Endothelial cell (in vitro differentiated cells): ENCODE measurements at places on chromosomes 13 and 19. TPM values are rescaled to one million over a fixed set of nuclear protein-coding genes. Genes with fewer than 3 reads are reported as not detected.
A peak's percentile ranks its signal among the peaks of the same experiment; 100 is the strongest.

DNA sequence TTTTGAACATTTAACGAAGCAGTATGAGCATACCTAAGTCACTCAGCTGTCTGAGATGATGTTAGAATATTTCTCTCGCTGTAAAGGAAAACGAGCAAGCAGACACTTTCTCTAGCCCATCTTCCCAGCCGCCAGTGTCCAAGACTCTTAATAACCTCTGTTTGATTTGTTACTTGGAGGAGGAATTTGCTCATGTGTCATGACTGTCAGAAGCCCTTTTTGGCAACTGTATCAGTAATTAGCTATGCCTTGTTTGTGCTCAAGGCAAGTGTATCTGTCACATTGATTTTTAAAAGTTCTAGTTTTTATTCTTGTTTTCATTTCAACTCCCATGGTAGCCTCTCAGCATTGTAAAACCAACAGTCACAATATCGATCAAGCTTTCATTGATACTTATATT, 828.4 kb upstream of the SLC10A2 start:
- H3K36me3 ChIP-seq: no peaks in the 10 kb centered on the region
- no peaks in the 10 kb centered on the region for H3K27me3 ChIP-seq
- DNase-seq: no peak
- H3K4me1 ChIP-seq: no peaks in the 10 kb centered on the region

- H3K27me3 ChIP-seq: peaks cover 7% of the 10 kb centered on the region
- H3K27ac ChIP-seq: no peak overlapping the region
- H3K4me1 ChIP-seq: no peaks in the 10 kb centered on the region
- no peak for DNase-seq
- H3K4me3 ChIP-seq: no peak overlapping the region
These were observed 49.5 kb upstream of the TPM4 start for GRCh38 chr19:16026756-16027155.

- H3K27ac ChIP-seq: no peak overlapping the region
- no peaks in the 10 kb centered on the region for H3K27me3 ChIP-seq
- no peaks in the 10 kb centered on the region for H3K4me1 ChIP-seq
- no peak for DNase-seq
- no peak overlapping the region for H3K4me3 ChIP-seq
- no peaks in the 10 kb centered on the region for H3K36me3 ChIP-seq
These were observed 159.9 kb downstream of the SUCLA2 start for GRCh38 chr13:47841151-47841550.

GRCh38 chr13:109401307-109401706, 385.1 kb downstream of the IRS2 start:
- H3K27me3 ChIP-seq: peaks cover 8% of the 10 kb centered on the region
- no peaks in the 10 kb centered on the region for H3K36me3 ChIP-seq
- no peak overlapping the region for H3K27ac ChIP-seq
- H3K4me3 ChIP-seq: no peak overlapping the region

The BRME1 gene
- 3.4 TPM for total RNA-seq

DNA sequence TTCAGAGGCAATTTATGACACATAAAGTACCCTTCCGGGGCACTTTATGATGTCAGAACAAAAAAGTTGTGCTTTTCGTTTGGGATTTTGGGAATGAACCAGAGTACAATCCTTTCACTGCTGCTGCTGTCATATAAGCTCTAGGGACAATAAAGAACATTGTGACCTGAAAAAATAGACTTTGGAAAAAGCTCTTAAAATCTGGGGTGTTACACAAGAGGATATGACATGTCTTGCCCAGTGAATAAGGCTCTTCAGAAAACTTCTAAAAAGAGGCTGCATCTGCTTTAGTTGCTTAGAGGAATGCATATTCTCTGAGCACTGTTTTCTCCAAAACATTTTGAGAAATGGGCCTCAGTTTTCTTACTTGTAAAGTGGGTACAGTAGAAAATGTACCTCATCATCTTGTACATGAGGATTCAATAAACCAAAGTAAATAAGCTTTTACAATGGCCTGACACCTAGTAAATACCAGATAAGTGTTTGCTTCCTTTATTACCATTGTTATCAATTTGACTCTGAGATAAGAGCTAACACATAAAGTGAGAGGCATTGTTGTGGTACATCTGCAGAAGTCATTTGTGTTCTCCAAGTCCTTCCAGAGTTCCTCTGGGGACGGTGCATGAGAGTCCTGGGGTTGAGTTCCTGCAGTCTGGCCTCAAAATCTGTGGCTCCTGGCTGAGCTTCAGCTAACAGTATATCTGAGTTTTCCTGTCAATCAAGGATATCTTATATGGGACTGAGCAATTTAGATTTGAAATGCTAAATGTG, 67.4 kb upstream of the EDNRB start:
- no peak overlapping the region for H3K4me3 ChIP-seq
- DNase-seq: no peak
- peaks cover 6% of the 10 kb centered on the region for H3K4me1 ChIP-seq

GRCh38 chr13:36919833-36920615, at the start of gene SMAD9:
SMAD9 (minus strand) TSS chr13:36920238; CDS start chr13:36879689, 40,549 bp downstream.
- peak; percentile 55 for DNase-seq
- no peaks in the 10 kb centered on the region for H3K36me3 ChIP-seq
- H3K4me3 ChIP-seq: peak within 1 kb of the TSS; percentile 89
- peaks cover 5% of the 10 kb centered on the region for H3K27me3 ChIP-seq

DNA sequence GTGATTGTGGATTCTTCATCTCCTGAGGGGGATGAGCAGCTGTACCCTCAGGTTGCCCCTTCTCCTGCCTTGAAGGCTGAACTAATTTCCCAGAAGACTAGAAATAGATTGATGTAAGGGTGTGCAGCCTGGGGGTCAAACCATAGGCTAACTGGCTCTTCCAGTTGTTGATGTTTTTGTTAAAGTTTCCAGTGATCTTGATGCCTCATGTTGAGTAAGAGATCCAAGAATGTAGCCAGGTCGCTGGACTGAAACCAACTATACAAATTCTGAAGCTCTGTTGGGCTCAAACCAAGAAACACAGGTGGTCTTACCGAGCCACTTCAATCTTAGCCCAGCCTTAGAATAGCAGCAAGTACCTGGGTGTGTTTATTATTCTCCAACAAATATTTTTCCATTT, 391.8 kb downstream of the KLF5 start:
- H3K4me3 ChIP-seq: no peak overlapping the region
- DNase-seq: no peak
- no peaks in the 10 kb centered on the region for H3K4me1 ChIP-seq
- no peak overlapping the region for H3K27ac ChIP-seq
- no peaks in the 10 kb centered on the region for H3K27me3 ChIP-seq

GRCh38 chr19:10565028-10565566, 713 bp downstream of the KRI1 start:
- peaks cover 9% of the 10 kb centered on the region for H3K27me3 ChIP-seq
- peak; percentile 34 for DNase-seq
- H3K36me3 ChIP-seq: peaks cover 29% of the 10 kb centered on the region
- peak overlapping the region; percentile 95 for H3K4me3 ChIP-seq

DNA sequence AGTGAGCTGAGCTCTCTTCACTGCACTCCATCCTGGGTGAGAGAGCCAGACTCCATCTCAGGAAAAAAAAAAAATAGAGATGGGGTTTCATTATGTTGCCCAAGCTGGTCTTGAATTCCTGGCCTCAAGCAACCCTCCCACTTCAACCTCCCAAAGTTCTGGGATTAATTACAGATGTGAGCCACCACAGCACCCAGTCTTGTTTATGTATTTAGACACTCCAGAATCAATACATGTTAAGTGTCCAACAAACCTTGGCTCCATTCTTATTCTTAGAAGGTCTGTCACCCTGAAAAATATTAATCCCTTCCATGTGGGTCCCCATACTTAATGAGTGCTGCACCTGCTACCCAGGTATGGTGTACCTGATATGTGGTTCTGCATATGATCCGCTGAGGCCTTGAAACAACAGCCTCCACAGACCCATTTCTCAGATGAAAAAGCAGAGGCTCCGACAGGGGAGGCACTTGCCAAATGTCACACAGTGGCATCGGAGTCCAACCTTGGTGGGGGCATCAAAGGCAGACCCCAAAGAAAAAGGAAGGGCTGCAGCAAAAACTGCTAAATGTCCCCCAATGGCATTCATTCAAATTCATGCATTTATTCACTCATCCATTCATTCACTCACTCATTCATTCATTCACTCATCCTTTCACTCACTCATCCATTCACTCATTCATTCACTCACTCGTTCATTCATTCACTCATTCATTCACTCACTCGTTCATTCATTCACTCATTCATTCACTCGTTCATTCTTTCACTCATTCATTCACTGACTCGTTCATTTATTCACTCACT, 16.7 kb downstream of the TICAM1 start:
- peaks cover 5% of the 10 kb centered on the region for H3K4me1 ChIP-seq
- H3K27ac ChIP-seq: no peak overlapping the region
- H3K27me3 ChIP-seq: peaks cover 1% of the 10 kb centered on the region
- no peak for DNase-seq
- H3K36me3 ChIP-seq: peaks cover 3% of the 10 kb centered on the region

The ACER1 gene
- not detected for total RNA-seq

The OR7A5 gene
- total RNA-seq: not detected

DNA sequence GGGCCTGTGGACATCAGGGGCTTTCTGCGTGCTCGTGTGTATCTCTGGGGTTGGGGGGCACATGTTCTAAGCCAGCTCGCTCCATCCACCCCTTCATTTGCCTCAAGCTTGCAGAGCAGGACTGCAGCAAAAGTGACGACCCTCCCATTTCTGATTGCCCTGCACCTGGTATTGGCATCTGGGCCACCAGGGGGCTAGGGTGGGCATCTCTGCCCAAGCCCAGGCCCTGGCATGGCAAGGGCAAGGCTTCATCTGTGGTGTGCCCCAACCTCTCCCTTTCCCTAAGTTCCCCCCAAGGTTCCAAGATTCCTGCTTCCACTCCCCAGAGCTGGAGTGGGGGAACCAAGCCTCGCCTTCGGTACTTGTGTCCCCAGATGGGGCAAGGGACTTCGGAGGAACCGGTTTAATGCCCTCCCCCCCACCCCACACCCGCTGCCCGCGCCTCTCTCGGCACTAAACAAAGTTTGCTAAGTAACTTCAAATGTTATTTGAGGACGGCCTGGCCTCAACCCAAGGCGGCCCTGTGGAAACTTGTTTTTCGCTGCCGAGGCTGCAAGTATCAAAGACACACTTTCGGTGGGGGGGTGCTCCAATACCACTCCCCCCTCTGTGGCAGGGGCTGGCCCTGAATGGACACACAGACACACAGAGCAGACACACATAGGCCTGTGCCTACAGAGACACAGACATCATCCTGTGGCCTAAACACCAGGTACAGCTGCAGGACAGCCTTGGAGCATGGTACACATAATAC, 12.2 kb downstream of the NFIX start:
- no peak for DNase-seq
- H3K27ac ChIP-seq: peak overlapping the region; percentile 43
- no peaks in the 10 kb centered on the region for H3K4me1 ChIP-seq
- H3K36me3 ChIP-seq: no peaks in the 10 kb centered on the region
- H3K4me3 ChIP-seq: no peak overlapping the region
- peaks cover 35% of the 10 kb centered on the region for H3K27me3 ChIP-seq

The SHANK1 gene
- 6.5 TPM for total RNA-seq

The C5AR2 gene
- 0.59 TPM for total RNA-seq

The WDR87 gene
- total RNA-seq: not detected

- no peak for DNase-seq
- no peaks in the 10 kb centered on the region for H3K4me1 ChIP-seq
- H3K36me3 ChIP-seq: peaks cover 28% of the 10 kb centered on the region
- H3K4me3 ChIP-seq: no peak overlapping the region
- H3K27me3 ChIP-seq: peaks cover 1% of the 10 kb centered on the region
These were observed 76.0 kb downstream of the ZNF557 start for GRCh38 chr19:7145494-7145893.

The MAB21L1 gene
- 0.13 TPM for total RNA-seq

DNA sequence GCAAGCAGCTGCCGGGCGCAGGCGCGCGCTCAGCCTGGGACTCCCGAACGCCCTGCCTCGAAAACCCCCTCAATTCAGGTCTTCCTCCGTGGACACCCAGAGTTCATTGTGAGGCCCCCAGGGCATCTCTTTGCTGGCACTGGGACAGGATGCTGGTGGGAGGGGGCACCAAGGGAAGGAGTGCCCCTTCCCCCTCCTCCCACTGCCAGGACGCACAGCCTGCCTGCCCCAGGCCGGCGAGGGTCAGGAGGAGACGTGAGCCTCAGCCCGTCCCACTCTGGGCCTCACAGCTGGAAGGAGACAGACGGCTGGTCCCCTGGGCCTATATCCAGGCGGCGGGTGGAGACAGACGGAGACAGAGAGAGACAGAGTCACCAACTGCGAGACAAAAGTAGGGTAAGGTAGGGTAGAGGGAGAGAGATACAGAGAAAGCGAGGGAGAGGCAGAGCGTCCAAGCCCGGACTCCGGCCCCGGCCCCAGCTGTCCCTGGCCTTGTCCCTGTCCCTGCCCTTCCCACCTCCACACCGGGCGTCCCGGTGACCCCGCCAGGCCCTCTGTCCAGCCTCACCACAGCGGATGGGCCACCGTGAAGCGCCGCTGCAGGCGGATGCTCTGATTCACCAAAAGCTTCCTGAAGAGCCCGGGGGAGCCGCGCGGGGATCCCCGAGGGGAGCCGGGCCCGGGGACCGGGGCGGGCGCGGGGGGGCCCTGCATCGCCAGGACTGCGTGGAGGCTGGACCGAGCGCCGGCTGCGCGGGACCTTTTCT, at the start of gene PDE4C:
TSS of gene PDE4C (minus strand) at position 737 of the 767 bp plus-strand sequence. CDS start at position 714, 23 bp downstream.
- peak within 1 kb of the TSS; percentile 47 for H3K4me3 ChIP-seq
- peaks cover 13% of the 10 kb centered on the region for H3K27me3 ChIP-seq
- H3K27ac ChIP-seq: no peak within 1 kb of the TSS
- peaks cover 7% of the 10 kb centered on the region for H3K4me1 ChIP-seq

GRCh38 chr13:89955773-89956172, 1391.7 kb upstream of the MIR17HG start:
- no peaks in the 10 kb centered on the region for H3K36me3 ChIP-seq
- no peaks in the 10 kb centered on the region for H3K27me3 ChIP-seq
- no peak for DNase-seq
- H3K4me3 ChIP-seq: no peak overlapping the region

The ZNF616 gene
- 18.5 TPM for total RNA-seq

- H3K27ac ChIP-seq: no peak overlapping the region
- no peaks in the 10 kb centered on the region for H3K36me3 ChIP-seq
- no peak for DNase-seq
- H3K4me1 ChIP-seq: peaks cover 14% of the 10 kb centered on the region
These were observed 19.8 kb upstream of the GPR12 start for GRCh38 chr13:26780411-26780810.

The KLK14 gene
- total RNA-seq: not detected

GRCh38 chr19:35177377-35178274, 23.1 kb downstream of the FXYD5 start:
- peak overlapping the region; percentile 44 for H3K4me3 ChIP-seq
- no peak overlapping the region for H3K27ac ChIP-seq
- peaks cover 5% of the 10 kb centered on the region for H3K36me3 ChIP-seq
- no peaks in the 10 kb centered on the region for H3K4me1 ChIP-seq
- no peak for DNase-seq

The ETV2 gene
- total RNA-seq: 1,894 TPM

GRCh38 chr13:76474966-76475365, 411.2 kb downstream of the KCTD12 start:
- no peaks in the 10 kb centered on the region for H3K27me3 ChIP-seq
- no peak overlapping the region for H3K27ac ChIP-seq
- H3K4me3 ChIP-seq: no peak overlapping the region
- H3K4me1 ChIP-seq: peaks cover 10% of the 10 kb centered on the region
- DNase-seq: no peak
